ENCODE measurements at places on chromosomes 5 and 9. TPM values are rescaled to one million over a fixed set of nuclear protein-coding genes. Genes with fewer than 3 reads are reported as not detected.

GRCh38 chr9:73715591-73715990 is 563.9 kb downstream of the ANXA1 start:
- DNase-seq: no peak

DNA sequence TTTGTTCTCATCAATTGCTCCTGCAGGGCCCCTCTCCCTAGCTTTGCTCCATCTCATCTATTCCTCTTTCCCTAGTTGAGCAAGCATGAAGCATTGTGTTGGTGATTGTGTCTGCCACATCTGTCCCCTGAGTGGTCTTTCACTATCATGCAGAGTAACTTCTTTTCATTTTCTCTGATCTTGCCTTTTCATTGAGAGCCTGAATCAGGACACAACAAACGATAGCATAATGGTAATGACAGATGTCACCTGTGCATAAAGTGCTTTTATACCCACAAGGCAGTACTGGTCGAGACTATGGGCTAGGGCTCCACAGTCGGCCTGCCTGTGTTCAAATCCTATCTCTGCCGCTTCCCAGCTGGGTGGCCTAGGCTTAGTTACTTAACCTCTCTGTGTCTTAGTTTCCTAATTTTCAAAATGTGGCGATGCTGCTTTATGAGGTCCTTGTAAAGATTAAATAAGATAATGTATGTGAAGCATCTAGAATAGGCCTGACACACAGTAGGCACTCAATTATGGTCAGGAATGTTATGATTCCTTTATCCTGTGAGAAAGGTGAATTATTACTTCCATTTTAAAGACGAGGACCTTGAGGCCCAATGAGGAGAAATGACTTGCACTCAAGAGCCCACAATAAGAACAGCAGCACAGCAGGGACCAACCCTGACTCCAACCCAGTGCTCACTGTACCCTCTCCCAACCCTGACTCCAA is 137.1 kb upstream of the ZNF618 start:
- DNase-seq: no peak

DNA sequence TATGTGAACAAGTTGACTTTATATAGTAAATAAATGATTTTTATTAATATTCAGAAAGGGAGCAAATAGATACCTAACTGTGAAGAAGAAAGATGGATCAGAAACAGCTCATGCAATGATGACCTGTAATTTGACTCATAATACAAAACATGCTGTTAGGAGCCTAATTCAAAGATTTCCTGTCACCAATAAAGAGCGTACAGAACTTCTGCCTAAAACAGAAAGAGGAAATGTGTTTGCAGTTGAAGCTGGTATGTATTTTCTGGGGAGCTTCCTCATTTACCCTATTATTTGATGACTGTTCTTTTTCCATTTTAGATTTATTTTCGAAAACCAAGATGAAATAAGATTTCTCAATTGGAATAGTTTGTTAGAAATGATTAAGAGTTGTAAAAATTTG is 11.4 kb downstream of the YTHDC2 start:
- no peak for DNase-seq

- DNase-seq: no peak
These were observed 100.1 kb upstream of the DHFR start for GRCh38 chr5:80754900-80755299.

GRCh38 chr9:119020730-119021333 is 348.4 kb downstream of the BRINP1 start:
- no peak for DNase-seq

- no peak for DNase-seq
These were observed 388.1 kb downstream of the SEMA5A start for GRCh38 chr5:9157811-9158210.

- no peak for DNase-seq
These were observed 165.6 kb upstream of the FSTL4 start for GRCh38 chr5:133777951-133778350.

The PDE6A gene
- not detected for total RNA-seq

The IFNA8 gene
- total RNA-seq: not detected

The KCNIP1 gene
- total RNA-seq: 18.2 TPM

The ABO gene
- total RNA-seq: 10.3 TPM

The TRIM36 gene
- 9.4 TPM for total RNA-seq

GRCh38 chr5:159094745-159095144 is 5.0 kb downstream of the EBF1 start:
- DNase-seq: no peak

DNA sequence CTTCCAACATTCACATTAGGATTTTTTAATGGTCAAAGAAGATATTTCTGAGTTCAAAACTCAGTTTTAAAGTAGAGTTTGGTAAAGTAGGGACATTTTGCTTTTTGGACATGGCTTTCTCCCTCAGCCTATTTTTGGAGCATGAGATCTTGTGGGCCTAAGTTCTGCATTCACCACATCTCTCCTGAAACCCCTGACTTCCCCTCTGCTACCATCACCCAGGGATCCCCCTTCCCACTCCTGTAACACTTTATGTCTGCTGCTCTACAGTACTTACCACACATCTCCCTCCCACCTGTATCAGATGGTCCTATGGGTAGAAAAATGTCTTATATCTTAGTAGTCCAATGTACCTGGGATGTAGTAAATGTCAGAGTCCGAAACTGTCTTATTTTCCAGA is 48.2 kb upstream of the JAK2 start:
- no peak for DNase-seq

DNA sequence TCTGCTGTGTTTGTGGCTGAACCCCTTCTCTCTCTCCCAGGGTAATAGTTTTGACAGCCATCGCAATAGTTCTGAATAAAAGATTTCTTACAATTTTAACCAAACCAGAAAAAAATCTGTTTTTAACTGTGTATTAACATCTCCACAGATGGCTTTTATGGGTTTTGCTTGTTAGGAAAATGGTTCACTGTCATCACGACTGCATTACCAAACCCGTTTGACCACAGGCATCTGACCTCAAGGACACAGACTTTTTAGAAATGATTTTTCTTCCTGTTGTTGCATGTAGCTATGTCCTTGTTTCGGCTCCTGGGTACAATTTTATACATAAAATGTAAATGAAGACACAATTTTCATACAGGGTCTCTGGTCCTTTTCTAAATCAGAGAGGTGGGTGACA is 316.1 kb downstream of the IRX1 start:
- no peak for DNase-seq

GRCh38 chr9:117737721-117738226 is 33.6 kb downstream of the TLR4 start:
- DNase-seq: no peak

The TEX48 gene
- total RNA-seq: not detected

The PDGFRB gene
- total RNA-seq: 1.2 TPM

DNA sequence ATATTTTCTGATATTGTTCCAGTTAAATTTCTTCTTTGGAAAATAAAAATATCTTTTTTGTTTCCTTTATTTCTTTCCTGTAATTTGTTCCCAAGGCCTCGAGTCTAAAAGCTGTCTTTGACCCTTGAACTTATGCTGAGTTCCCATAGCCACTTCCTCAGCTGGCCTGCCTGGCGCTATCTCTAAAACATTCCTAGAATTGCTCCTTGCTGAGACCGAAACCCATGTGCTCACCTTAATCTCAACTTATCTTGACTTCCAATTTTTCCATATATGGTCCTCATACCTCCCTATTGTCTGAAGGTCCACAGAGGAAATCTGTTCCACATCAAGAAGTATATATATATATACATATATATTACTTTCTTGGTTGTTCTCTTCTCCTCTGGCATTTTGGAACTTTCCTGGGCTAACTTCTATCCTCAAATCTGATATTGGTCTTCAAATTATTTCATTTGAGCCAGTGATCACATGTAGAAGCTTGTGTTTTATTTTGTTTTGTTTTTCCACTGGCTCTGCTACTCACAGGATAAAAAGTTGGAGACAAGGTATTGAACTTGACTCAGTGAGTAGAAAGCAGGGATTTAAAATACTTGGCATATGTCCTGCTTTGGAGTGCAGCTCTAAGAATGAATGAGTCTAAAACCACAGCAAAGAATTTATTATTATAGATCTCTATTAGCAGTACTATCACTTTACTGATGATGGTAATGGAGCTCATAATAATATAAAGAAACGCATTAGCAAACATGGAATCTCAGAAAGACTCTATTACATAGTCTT is 45.2 kb downstream of the ENC1 start:
- no peak for DNase-seq

The PCDHA10 gene
- total RNA-seq: 18.3 TPM

DNA sequence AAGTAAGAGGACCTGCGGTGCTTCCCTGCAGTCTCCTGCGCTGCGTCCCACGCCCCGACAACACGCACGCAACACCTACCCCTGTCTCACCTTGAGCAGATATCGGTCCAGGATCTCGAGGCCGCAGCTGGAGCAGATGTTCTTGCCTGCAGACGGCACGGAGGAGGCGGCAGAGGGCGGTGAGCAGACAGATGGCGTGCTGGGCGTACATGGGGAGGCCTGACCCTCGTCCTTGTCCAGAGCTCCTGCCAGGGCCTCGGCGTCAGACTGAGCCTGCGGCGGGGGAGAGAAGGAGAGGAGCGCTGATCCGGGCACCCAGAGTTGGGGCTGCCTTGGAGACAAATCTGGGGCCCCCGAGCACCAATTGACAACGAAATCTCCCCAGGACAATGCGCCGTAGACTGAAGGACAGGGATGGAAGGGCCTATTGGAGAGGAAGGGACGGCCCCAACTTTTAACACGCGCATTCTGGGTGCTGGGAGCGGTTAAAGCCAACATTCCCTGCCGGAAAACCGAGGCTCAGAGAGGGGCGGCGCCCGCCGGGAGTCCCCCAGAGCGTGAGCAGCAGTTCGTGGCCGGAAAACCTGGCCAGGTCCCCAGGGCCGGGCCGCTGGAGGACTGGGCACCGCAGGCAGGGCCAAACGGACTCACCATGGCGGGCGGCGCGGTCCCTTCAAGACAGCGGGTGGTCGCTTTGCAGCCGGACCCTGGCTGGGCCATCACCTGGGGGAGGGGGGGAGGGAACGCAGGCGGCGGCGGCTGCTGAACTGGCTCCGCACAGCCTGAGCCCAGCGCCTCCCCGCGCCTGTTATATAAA is 1.8 kb downstream of the LHX6 start:
- DNase-seq: no peak

The EPB41L4B gene
- total RNA-seq: 7.8 TPM

The RNF38 gene
- total RNA-seq: 68.3 TPM

All from progenitor cell of endocrine pancreas (in vitro differentiated cells).